ENCODE measurements at places on chromosomes 4 and X. TPM values are rescaled to one million over a fixed set of nuclear protein-coding genes. Genes with fewer than 3 reads are reported as not detected.

The CITED1 gene
- total RNA-seq = not detected

The JADE3 gene
- total RNA-seq = 3.3 TPM

The CYLC1 gene
- total RNA-seq = not detected

The IBSP gene
- not detected for total RNA-seq

The ETDB gene
- not detected for total RNA-seq

The CDKL5 gene
- 1.5 TPM for total RNA-seq

The TGIF2LX gene
- total RNA-seq = not detected

The MEPE gene
- total RNA-seq = not detected

The TMEM31 gene
- not detected for total RNA-seq

The CCDC110 gene
- 4.1 TPM for total RNA-seq

The INPP4B gene
- 23.6 TPM for total RNA-seq

The RPA4 gene
- total RNA-seq = not detected

The RELL1 gene
- total RNA-seq = 27.8 TPM

The SHISA3 gene
- 1.0 TPM for total RNA-seq

The NPY2R gene
- not detected for total RNA-seq
